ENCODE measurements at places on chromosomes 16 and 17.
A peak's percentile ranks its signal among the peaks of the same experiment; 100 is the strongest.

DNA sequence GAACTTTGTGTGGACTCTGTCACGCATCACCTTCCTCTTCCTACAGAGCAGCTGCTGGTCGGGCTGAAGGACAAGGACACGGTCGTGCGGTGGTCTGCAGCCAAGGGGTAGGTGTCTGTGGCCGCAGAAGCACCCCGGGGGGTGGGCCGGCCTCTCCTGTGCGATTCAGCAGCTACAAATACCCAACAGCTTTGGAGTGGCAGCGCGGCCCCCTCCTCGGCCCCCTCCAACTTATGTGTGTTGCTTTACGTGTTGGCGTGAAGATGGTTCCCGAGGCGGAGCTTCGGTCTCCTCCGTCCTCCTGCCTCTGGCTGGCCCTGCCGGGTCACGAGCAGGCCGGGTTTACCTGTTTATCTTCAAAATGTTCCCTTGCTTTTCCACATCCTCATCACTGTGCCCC is 32.3 kb downstream of the ZNF750 start:
- DNase-seq, result no peak

GRCh38 chr17:68324654-68325336 is 33.5 kb downstream of the ARSG start:
- no peak for DNase-seq

DNA sequence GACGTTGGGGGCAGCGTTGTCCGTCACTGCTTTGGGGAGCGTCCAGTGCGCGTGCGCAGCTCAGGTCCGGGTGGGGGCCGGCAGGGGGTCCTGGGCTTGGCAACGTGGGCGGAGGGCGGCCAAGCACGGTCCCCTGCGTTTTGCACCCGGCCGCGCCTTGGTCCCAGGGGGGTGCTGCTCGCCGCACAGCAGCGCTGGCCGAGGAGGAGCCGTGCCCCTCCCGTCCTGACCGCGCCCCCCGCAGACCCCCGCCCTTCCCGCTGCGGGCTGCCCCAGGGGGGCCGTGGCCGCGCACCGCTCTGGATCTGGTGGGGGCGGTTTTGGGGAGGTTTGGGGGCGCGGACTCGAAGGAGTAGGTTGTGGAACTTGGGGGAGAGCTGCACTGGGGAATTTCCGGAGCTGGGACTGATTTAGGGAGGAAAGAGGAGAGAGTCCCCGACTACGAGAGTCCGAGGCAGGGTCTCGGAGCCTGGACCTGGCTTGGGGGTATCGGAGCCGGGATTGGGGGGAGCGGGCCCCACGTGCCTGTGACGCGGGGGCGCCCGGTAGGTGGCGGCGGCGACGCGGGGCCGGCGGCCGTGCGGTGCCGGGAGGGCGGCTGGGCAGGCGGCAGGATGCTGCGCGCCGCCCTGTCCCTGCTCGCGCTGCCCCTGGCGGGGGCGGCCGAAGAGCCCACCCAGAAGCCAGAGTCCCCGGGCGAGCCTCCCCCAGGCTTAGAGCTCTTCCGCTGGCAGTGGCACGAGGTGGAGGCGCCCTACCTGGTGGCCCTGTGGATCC is at the start of gene SLC9A5:
SLC9A5 (plus strand) TSS at position 579 of the 777 bp plus-strand sequence; CDS start at position 615, 36 bp downstream.
- DNase-seq, result no peak

DNA sequence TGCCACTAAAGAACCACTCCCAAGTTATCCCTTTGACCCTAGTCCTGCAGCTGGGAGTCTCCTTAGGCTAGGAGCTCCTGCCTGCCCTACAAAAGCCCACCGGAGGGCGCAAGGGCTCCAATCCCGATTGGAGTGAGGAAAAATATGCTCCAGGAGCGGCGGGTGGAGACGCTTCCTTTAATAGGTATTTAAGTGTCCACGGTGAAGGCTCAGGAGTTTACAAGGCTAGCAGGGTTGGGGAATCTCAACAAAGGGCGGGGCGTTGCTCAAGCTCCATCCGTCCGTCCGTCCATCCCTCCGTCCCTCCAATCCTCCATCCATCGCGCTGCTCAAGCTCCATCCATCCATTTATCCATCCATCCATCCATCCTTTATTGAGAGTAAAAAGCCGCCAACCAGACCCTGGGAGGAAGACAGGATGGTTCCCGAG is 556 bp upstream of the SPNS1 start:
- DNase-seq, result peak; percentile 31

- DNase-seq, result no peak
Observed at GRCh38 chr17:37438141-37438540, 31.5 kb downstream of the TADA2A start.

- no peak for DNase-seq
Observed at GRCh38 chr17:75245011-75245410, 16.4 kb downstream of the GGA3 start.

DNA sequence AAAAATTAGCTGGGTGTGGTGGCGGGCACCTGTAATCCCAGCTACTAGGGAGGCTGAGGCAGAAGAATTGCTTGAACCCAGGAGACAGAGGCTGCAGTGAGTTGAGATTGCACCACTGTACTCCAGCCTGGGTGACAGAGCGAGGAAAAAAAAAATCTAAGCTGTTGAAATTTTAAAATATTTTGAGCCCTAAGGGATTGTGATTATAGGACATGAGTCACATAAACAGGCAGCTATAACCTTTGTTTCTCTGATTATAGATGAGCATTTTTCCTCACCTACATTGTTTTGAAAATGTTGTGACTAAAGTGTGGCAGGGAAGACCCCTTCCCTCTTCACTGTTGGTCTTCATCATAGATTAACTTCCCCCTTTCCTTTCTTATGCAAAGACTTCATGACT is 135.5 kb downstream of the MGAT5B start:
- DNase-seq, result no peak

DNA sequence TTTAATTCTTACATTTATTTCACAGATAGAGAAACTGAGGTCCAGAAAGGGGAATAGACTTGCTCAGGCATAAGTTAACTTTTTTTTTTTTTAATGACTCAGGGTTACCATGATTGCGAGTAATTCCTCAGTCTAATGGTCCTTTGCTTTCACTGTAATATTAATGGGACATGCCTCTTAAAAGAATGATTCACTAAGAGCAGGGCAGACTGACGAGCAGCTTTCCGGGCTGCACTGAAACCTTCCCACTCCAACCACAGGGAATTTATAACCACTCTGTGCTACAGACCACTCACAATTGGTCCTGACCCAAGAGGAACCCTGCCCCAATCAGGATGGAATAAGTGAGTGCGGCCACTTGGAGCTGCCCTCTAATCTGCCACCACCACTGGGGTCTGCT is 5.7 kb downstream of the HOXB2 start:
- DNase-seq, result no peak

DNA sequence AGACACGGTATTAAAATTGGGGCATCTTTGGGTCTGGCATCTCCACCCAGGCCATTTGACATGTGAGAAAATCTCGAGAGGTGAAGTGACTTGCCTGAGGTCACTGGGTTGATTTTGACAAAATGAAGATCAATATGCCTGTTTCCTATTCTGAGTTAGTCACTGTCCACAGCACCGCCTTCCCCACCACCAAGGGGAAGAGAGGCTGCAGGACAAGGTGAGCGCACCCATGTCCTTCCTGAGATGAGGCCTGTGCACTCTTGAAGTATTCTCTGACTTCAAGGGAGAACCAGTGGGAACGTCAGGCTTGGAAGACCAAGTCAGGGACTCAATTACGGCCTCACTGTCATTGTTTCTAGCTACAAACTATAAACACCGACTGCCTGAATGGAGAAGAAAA is 49.9 kb upstream of the WSB1 start:
- DNase-seq, result no peak

GRCh38 chr16:1195393-1195666 is 29.7 kb downstream of the TPSG1 start:
- DNase-seq, result no peak

GRCh38 chr16:66899310-66899944 is 19.1 kb downstream of the PDP2 start:
- DNase-seq, result no peak

- DNase-seq, result no peak
Observed at GRCh38 chr17:7416323-7416722, 3.8 kb upstream of the SPEM1 start.

GRCh38 chr17:42402117-42402516 is 13.9 kb upstream of the STAT3 start:
- DNase-seq, result no peak

DNA sequence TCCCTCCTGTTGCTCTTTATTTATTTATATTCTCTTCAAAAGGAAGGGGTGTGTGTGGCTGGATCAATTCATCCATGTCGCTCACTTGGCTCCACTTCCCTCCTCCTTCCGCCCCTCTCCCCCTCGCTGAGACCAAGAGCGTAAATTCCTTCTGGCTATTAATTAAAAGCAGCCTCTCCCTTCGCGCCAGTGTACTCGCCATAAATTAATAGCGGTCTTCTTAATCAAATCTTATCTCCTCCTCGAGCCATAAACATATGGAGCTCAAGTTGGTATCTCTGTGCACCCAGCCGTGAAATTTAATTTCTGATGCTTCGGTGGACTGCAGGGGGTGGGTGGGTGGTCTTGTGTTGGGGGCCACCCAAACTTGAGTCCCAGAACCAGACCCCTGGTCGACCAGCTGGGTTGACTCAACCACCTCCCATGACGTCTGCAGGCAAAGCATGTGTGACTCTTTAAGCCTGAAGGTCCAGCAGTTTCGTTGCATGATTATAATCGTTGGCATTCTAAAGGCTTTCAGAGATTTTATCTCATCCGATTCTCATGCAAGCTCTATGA is 57.9 kb downstream of the SDK2 start:
- DNase-seq, result no peak

GRCh38 chr16:79272141-79272577 is 328.4 kb downstream of the MAF start:
- DNase-seq, result peak; percentile 48

GRCh38 chr17:78774453-78774852 is 7.6 kb downstream of the CYTH1 start:
- no peak for DNase-seq

- no peak for DNase-seq
Observed at GRCh38 chr17:63550817-63551639, 751 bp downstream of the DCAF7 start.

- no peak for DNase-seq
Observed at GRCh38 chr17:40936976-40937375, 470 bp downstream of the KRT23 start.

- DNase-seq, result no peak
Observed at GRCh38 chr16:70694088-70694867, 8.4 kb upstream of the MTSS2 start.
